Endothelial cell (in vitro differentiated cells): ENCODE measurements at places on chromosomes 2 and 18.
A peak's percentile ranks its signal among the peaks of the same experiment; 100 is the strongest.

GRCh38 chr2:165573534-165574461 is 104.3 kb downstream of the CSRNP3 start:
- peak; percentile 66 for DNase-seq

GRCh38 chr18:519019-519879 is 18.7 kb upstream of the COLEC12 start:
- no peak for DNase-seq

GRCh38 chr2:174577967-174578589 is 19.5 kb downstream of the WIPF1 start:
- DNase-seq: peak; percentile 20

DNA sequence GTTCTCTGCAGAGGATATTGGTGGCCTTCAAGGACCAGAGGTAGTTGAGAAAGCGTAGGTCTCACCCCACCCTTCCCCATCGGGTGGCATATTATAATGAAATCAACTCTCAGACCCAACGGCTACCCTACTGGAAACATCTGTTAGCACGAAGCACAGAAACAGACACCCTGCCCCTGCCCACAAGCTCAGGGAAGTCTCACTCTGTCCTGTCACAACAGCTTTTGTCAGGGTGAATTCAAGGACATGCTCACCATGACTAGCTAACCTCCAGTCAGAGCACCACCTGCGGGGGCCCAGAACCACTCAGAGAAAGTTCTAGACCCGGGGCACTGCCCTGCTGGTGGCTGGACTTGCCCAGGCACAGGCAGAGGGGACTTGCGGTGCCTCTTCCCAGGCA is 3.5 kb upstream of the B3GNT7 start:
- DNase-seq: no peak

DNA sequence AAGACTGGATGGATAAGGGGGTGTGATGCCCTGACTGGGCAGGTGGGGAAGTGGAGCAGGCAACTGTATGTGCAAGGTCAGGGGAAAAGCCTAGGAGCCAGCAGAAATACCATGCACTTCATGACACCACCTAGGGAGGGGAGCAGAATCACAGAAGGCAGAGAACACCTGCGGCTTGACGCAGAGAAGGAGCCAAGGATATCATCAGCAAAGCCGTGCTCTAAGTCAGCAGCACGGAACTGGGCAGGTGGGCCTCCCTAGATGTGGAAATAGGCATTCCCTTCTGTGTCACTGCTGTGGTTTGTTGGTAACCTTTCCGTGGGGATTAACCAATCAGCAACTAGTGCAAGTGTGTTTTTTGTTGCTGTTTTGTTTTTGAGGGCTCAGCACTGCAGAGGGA is 41.3 kb downstream of the HDLBP start:
- DNase-seq: no peak

- no peak for DNase-seq
These were observed 6.6 kb upstream of the ZCCHC2 start for GRCh38 chr18:62516242-62516641.

GRCh38 chr2:3185910-3186309 is 191.7 kb downstream of the EIPR1 start:
- no peak for DNase-seq

DNA sequence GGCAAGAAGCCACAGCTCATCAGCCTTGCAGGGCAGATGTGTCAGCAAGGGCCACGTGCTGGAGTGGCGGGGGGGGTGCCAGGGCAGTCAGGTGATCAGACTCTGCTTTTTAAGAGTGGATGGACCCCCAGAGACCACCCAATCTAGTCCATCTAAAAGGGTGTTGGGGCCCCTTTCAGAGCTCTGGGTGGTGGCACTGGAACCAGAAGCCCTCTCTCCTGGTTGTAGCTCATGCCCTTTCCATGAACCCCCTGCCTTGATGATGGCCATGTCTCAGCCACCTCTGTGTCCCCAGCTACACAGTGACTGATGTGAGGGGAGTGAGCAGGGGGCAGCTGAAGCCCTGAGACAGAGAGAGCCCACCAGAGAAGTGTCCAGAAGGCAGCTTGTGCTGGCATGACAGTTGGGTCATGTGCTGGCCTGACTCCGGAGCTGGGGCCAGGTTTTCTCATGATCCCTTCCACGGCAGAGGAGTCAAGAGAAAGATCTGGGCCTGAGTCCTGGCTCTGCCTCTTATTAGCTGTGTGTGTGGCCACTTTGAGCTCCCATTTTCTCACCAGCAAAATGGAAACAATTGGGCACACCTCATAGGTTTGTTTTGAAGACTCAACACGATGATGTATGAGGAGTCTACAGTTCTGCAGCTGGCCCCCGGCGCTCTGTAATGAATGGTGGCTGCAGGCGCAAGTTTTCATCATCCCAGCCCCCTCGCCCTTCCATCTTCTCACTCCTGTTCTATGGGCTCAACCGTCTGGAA is 195.7 kb downstream of the ZFP36L2 start:
- DNase-seq: no peak

- DNase-seq: no peak
These were observed 681 bp upstream of the ROCK2 start for GRCh38 chr2:11344956-11345677.

DNA sequence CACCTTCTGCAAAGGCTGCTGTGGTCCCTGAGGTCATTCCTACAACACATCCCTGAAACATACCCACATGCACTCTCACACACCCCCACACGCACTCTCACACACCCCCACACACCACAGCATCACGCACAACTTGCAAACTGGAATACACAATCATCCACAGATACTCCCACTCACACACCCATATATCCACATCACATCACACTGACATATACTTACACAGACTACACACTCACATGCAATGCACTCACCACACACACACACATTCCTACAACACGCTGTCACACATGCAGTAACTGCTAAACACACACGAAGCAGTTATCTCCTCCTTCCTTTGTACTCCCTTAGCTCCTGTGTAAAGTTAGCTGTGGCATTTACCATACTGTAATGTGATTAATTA is 57.1 kb upstream of the PKDCC start:
- DNase-seq: no peak

DNA sequence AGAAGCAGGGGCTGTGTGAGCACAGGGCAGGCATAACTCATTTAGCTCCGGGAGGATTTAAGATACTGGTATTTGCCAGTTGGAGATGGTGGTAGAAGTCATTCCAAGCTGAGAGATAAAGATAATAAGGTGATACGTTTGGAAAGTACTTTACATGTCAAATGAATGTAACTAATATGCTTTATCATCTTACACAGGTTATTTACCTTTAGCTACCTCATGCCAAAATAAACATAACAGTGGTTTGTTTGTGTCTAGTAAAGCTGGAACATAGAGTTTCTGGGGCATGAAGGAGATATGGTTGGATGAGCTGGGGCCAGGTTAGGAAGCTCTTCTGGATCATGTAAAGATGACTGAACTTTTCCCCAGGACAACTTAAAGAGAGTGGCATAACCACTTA is 126.9 kb upstream of the PIK3C3 start:
- no peak for DNase-seq

DNA sequence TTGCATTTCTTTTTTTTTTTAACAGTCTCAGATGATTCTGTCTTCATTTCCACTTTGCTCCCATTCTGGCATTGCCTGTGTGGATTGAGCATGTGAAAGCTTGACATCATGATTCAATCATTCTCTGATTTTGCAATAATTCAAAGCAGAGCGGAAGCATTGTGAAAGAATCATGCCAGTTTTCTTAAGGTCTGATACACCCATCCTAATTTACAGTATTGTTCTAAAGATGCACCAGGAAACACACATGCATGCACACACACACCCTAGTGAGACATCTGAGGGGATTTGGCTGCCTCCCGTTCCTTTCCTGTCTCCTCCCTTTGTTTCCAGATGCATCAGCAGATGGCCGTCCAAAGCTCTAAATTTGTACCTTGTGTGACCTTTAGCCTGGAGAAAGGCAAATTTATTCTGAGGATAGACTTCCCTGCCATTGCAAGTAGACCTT is 97.3 kb downstream of the FMNL2 start:
- no peak for DNase-seq

DNA sequence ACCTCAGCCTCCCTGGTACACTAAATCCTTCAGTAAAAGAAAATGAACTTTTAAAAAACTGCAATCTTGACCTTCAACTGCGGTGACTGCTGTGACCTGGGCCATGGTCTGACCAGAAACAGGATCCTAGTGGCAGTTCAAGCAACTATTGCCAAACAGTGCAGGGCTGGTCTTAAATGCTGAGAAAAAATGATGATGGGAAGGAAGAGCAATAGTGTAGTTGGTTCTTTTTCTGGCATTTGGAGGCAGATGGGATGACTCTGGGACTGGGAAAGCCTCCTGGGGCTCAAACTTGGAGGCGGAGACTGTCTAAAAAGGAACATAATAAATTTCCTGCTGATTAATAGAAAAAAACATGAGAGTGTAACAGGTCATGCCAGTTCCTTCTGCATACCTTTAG is 45.4 kb downstream of the CHN1 start:
- no peak for DNase-seq

DNA sequence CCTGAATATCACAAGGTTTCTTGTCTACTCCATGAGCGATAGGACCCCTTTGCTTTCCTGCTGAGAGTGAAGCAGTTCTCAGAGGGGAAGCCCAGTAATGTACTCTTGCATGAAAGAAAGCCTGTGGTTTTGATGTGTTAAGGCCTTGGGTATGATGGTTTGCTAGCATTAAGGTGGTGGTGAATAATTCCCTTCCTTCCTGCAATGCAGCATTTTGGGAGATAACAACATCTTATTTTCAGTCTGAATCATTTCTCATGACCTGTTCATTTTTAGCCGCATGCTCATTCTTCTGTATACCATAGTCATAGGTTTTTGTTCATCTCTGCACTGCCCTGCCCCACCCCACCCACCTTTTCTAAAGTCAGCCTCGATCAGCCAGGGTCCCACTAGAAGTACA is 66.2 kb downstream of the HNMT start:
- no peak for DNase-seq

- no peak for DNase-seq
These were observed 856.0 kb downstream of the GALR1 start for GRCh38 chr18:78105611-78106010.

DNA sequence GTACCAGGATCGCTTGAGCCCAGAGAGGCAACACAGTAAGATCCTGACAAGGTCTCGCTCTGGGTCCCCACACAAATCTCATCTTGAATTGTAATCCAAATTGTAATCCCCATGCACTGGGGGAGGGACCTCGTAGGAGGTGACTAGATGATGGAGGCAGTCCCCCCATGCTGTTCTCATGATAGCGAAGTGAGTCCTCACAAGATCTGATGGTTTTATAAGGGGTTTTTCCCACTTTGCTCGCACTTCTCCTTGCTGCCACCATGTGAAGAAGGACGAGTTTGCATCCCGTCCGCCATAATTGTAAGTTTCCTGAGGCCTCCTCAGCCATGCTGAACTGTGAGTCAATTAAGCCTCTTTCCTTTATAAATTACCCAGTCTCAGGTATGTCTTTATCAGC is 46.0 kb upstream of the SERTAD2 start:
- no peak for DNase-seq

- DNase-seq: no peak
These were observed 8.7 kb upstream of the CRYGA start for GRCh38 chr2:208172125-208172524.

GRCh38 chr2:173059971-173060461 is 15.6 kb upstream of the MAP3K20 start:
- no peak for DNase-seq

DNA sequence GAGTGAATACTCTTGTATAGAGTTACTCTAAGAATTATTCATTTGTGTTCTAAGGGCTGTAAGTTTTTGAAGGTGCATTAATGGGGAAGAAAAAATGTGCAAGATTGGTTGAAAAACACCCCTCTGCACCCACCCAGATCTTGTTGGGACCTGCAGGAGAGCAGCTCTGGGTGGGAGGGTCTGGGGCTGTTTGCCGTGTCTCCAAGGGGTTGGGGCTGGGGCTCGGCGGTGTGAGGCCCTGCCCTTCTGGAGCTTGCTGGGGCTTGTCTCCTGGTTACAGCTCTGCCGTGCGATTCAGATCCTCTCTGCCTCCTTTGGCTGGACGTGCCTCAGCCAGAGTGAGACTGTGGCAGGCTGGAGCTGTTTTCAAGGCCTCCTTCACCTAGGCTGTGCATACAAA is 26.1 kb downstream of the IGFBP2 start:
- no peak for DNase-seq

GRCh38 chr2:39136799-39137198 is 15.9 kb upstream of the SOS1 start:
- DNase-seq: no peak

DNA sequence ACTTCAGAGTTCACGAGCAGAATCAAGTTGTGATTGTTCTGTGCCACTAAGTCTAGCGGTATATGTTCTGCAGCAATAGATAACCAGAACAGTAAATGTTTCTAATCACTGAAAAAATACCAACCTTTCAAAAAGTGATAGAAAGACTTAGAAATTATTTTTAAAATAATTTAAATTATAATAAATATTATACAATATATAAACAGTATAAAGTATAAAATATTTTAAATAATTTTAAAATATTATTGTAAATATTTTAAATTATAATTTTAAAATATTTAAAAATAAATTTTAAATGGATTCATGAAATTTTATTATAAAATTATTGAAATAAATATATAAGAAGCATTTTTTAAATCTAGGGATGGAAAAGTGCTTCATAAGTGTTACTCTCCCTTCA is 126.3 kb upstream of the ID2 start:
- no peak for DNase-seq
